Mucosa of gallbladder (tissue), 1 donor: ENCODE measurements at places on chromosomes 2 and 18. TPM values are rescaled to one million over a fixed set of nuclear protein-coding genes. Genes with fewer than 3 reads are reported as not detected.

Gene PIAS2
- 32.1 TPM for total RNA-seq

Gene AKAIN1
- total RNA-seq: not detected

Gene HRH4
- not detected for total RNA-seq

Gene FAM237A
- total RNA-seq: not detected

Gene KIF1A
- 1.6 TPM for total RNA-seq

Gene C2orf72
- total RNA-seq: 34.2 TPM

Gene KCNG2
- total RNA-seq: not detected

Gene CRYGD
- total RNA-seq: not detected

Gene COBLL1
- total RNA-seq: 52.9 TPM

Gene TUBA3E
- total RNA-seq: not detected

Gene THOC1
- total RNA-seq: 27.5 TPM

Gene SULT1C4
- 117 TPM for total RNA-seq
